ENCODE measurements at places on chromosomes 5 and 9.
A peak's percentile ranks its signal among the peaks of the same experiment; 100 is the strongest.

DNA sequence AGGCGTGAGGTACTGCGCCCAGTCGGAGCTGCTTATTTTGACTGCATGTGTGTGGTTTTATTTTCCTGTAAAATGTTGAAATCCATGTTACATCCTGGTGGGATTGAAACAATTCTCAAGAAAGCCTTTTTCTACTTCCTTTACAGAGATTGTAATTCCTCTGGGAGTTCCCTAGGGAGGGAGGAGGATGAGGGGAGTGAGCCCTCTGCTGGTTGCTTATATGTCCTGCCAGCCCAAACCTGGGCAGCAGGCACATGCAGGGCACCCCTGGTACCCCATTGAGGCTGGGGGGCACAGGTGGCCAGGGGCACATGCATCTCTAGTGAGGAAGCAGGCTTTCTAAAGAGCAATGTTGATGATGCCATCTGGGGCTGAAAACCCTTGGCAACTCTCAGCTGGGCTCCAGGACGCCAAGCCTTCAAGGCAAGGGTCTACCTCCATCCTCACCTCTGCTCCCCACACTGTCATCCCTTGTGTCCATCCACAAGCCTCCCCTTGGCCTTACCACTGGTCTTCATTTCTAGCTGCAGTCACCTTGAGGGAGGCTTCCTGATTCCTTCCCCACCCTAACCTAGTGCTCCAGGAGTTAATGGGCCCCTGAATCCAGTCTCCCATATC lies 84.7 kb upstream of the TNFSF8 start:
- DNase-seq: peak; percentile 56

DNA sequence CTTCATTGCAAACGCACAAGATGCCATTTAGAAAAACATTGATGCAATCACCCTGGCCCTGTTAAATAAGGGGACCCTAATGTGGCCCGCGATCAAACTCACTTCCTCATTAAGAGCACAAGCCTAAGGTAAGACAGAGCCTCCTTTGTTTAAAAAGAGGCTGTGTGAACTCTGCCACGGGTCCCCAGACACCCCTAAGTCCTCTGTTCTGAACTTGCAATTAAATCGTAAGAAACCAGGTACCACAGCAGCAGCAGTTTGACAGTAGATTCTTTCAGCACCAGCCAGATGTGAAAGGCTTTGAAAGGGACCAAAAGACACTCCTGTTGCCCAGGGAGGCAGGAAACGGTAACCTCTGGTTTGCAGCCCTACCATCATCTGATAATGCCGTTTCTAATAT lies 346.3 kb downstream of the TMEM167A start:
- no peak for DNase-seq

DNA sequence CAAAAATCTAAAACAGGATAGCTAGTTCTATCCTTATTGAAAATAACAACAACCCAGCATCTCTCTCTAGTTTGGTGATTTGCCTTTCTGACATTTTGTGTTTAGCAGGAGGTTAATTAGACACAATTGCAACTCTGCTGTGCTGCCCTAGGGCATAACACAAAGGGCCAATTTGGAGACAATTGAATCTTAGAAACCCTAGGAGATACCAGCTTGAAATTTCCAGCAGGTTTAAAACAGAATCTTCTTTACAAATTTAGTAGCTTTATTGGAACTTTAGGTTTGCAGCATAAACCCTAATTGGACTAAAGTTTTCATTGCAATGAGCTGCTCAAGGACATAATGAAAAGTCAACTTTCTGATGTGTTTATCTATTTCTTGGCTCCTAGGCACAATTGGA lies 166.7 kb upstream of the FER start:
- no peak for DNase-seq

GRCh38 chr5:24110004-24110615 lies 534.7 kb downstream of the CDH10 start:
- peak; percentile 64 for DNase-seq

DNA sequence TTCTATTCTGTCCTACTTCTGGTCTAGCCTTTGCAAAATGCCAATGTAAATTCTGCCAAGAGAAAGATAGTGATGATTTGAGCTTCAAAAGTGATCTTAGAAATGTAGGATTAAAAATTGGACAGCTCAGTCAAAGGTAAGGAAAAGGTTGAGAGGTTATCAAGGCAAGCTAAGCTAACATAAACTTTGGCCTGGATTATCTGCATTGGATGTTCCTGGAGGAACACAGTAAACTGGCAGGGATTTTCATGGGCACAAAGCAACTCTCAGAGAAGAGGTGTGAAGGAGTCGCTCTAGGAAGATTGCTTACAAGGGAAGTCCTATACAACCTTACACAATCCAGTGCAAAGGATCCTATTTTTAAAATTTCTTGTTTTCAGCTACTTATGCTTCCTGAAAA lies 115.2 kb downstream of the JAKMIP2 start:
- DNase-seq: no peak

DNA sequence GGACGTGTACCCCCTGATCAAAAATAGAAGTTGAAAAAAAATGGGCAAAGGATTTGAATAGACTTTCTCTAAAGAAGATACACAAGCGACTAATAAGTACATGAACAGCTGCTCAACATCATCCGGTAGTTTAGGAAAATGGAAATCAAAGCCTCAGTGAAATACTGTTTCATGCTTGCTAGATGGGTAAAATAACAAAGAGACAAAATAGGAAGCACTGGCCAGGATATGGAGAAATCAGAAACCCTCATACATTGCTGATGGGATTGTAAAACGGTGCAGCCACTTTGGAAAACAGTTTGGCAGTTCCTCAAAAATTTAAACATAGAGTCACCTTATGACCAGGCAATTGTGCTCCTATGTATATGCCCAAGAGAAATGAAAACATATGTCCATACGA lies 65.0 kb upstream of the SUB1 start:
- no peak for DNase-seq

- DNase-seq: no peak
Measured at GRCh38 chr5:120388016-120388781, 75.9 kb upstream of the PRR16 start.

DNA sequence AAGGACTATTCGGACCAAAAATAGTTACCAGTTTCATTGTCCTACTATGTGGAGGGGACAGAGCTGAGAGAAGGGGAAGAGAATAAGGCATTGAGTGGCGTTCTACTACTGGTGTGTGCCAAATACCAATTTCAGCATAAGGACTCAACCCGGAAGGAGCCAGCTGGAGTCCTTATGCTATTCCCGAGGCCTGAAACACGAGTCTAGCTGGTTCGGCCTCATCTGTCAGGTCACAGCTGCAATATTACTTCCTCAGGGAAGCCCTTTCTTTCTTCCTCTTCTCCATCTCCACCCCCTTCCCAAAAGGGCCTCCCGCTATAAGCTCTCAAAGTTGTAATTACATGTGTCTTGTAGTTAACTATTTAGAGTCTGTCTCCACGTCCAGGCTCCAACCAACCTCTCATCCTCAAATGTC lies 20.5 kb upstream of the FER start:
- DNase-seq: peak; percentile 91

DNA sequence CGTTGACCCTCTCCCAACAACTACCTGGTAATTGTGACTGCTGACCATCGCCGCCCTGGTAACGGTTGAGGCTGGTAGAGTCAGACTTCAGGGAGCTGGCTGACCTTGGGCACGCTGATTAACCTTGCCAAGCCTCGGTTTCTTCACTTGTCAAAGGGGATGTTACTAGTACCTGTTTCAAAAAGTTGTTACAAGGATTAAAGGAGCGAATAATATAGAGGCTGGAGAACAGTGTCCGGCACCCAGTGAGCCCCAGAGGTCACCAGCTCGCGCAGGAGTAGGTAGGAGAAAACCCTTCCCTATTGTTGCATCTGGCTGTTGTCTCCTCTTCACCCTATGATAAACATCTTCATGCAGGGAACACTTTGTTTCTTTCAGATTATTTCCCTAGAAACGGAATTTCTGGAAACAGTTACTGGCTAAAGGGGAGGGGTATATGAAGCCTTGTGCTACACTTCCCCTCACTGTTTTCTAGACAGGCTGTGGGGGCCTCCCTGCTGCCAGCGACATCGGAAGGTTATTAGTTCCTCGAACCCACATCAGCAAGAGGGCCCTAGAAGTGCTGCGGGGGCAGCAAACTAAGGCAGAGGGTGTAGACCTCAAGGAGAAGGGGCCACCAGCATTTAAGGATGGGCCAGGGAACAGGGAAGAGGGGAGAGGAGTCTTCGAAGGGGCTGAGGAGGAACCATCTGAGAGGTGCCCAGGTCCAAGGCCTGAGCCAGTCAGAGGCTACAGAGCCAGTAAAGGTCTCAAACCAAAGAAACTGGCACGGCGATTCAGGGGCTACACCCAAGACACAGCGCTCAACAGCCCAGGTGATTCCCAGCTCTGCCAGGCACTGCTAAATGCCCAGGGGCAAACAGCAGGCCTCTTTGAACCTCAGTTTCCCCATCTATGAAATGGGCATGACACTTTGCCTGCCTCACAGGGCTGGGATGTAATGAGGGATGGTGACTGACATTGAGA lies 37.6 kb downstream of the HRH2 start:
- DNase-seq: no peak

GRCh38 chr5:174056064-174056847 lies 10.8 kb downstream of the NSG2 start:
- peak; percentile 76 for DNase-seq

GRCh38 chr9:23245067-23245466 lies 581.0 kb downstream of the ELAVL2 start:
- DNase-seq: no peak

DNA sequence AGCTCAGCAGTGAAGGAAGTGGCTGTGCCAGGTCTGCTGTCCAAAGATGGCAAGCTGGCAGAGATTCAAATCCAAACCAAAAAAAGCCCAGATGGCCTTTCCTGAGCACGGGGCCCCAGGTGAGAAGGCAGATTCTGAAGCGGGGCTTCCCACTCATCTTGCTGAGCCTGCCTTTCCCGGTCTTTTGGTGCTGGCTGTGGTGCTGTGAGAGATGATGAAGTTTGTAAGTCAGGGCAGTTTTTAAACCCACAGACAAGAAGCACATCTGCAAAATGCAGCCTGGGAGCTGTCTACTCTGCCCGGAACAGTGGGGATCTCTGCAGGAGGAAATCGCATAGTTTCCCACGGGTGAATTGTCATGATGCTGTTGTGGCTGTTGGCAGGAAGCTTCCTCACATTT lies 85.0 kb upstream of the IRX4 start:
- no peak for DNase-seq

DNA sequence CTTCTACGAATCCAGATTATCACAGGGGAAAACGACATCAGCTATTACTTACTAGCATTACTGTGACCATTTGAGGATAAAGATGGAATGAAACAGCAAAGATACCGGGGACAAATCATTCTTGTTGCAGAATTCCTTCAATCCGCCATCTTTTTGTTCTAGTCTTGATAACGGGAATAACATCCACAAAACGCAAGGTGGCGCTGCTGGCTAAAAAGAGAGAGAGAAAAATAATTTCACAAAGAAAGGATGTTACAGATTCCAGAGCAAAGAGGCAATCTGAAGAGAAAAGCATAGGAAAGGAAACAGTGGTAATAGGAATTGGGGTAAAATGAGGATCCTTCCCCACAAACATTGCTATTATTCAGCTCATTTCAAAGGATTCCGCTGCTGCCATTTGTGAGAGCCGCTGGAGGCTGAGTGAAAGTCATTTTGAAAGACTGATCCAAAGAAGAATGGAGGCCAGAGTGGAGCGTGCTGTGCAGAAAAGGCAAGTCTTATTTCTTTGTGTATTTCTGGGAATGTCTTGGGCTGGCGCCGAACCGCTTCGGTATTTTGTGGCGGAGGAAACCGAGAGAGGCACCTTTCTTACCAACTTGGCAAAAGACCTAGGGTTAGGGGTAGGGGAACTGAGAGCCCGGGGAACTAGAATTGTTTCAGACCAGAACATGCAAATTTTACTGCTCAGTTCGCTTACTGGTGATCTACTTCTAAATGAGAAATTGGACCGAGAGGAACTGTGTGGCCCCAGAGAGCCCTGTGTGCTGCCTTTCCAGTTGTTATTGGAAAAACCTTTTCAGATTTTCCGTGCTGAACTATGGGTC lies at the start of gene PCDHB7:
TSS of gene PCDHB7 (plus strand) at position 264 of the 824 bp plus-strand sequence. CDS start at position 456, 192 bp downstream.
- DNase-seq: peak; percentile 73

GRCh38 chr9:97474372-97474925 lies 27.0 kb upstream of the TMOD1 start:
- DNase-seq: no peak

DNA sequence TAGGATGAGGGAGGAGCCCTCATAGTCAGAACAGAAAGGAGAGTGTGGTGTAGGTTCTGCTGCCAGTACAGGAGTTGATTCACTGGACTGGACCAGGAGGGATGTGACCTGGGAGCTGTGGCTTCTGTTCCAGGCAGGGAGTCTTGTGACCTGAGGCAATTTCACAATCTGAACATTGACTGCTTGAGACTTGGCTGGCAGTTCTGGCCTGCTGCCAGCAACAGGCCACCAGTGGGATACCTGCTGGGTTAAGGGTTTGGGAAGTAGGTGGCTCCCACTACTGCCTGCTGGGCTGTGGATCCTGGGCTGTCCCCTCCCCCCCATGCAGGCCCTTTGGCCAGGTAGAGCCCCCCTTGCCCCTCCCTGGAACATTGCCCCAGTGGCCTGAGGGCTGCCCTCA lies 268.6 kb upstream of the ARRDC3 start:
- DNase-seq: no peak

GRCh38 chr9:122810306-122810946 lies 10.5 kb downstream of the OR1K1 start:
- DNase-seq: peak; percentile 90

- DNase-seq: no peak
Measured at GRCh38 chr5:14489643-14490042, 91.9 kb upstream of the OTULINL start.
